ENCODE measurements at places on chromosomes 3 and 15. TPM values are rescaled to one million over a fixed set of nuclear protein-coding genes. Genes with fewer than 3 reads are reported as not detected.

GRCh38 chr15:60633426-60633968 is 154.6 kb upstream of the ICE2 start:
- no peak for DNase-seq

DNA sequence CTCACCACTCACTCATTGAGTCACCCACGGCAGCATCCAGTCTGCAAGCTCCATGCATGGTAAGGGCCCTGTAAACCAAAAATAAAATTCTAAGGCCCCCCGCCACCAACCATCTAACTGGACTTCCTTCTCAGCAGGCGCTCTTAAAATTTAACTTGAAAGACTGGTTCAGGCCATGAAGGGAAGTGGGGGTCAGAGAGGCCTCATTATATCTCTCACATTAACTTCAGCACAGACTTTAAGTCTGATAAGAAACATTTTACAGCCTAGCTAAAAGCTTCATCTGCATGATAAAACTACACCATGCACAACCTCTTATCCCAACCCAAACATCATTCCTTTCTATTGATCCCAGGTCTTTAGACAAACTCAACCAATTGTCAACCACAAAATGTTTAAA is 38.5 kb downstream of the FBLN2 start:
- no peak for DNase-seq

DNA sequence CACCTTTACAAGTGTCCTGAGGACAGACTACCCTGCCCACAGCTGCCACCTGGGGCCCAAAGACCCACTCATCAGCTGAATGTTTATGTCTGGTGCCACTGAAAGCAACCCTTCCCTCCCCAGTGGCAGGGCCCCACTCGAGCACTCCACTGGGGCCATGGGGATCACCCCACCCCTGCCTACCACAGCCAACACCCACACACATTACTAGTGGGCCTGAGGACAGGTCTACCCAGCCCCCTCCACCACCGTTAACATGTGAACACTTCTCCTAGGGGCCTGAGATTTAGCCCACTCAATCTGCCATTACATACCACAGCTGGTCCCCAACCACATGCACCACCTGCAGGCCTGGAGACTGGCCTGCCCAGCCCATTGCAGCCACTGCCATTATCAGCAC is 52.3 kb downstream of the ADAM10 start:
- DNase-seq: no peak

GRCh38 chr15:64809649-64810496 is 15.6 kb downstream of the PIF1 start:
- DNase-seq: peak; percentile 66

DNA sequence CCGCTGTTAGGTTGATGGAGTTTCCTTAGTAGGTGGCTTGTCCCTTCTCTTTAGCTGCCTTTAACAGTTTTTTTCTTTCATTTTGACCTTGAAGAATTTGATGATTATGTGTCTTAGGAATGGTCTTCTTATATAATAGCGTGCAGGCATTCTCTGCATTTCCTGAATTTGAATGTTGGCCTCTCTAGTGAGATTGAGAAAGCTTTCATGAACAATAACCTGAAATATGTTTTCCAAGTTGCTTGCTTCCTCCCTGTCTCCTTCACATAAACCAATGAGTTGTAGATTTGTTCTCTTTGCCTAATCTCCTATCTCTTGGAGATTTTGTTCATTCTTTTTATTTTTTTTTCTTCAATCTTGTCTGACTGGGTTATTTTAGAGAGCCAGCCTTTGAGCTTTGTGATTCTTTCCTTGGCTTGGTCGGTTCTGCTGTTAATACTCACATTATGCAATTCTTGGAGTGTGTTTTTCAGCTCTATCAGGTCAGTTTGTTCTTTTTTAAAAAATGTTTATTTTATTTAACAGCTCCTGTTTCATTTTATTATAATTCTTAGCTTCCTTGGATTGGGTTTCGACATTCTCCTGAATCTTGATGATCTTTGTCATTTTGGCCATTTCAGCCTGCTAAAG is 627.9 kb downstream of the SI start:
- DNase-seq: no peak

- no peak for DNase-seq
Observed at GRCh38 chr3:137174514-137174913, 216.7 kb downstream of the IL20RB start.

ACKR2 gene
- total RNA-seq: not detected

- DNase-seq: no peak
Observed at GRCh38 chr15:68815598-68815997, 5.1 kb downstream of the ANP32A start.

GRCh38 chr3:179630753-179631451 is 21.9 kb upstream of the USP13 start:
- DNase-seq: no peak

DNA sequence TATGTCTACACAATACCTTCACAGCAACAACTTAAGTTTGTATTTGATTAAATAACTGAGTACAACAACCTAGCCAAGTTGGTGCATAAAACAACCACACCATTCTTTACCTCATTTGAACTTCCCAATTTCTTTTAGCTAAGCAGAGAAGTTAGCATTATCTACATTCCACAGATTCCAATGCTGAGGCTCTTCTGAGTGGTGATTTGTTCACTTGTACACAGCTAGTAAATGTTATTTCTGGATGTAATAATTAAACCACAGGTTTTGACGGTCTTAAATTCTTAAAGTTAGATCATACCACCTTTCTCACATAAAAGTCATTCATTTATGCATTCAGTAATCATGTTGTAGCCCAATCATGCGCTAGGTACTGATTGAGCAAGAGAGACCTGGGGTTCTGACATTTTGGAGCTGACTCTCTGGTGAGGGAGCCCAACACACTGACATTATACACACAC is 102.5 kb downstream of the SST start:
- DNase-seq: peak; percentile 57

- no peak for DNase-seq
Observed at GRCh38 chr3:171972871-171973348, 66.5 kb upstream of the FNDC3B start.

PARP15 gene
- total RNA-seq: not detected

FETUB gene
- not detected for total RNA-seq

DNA sequence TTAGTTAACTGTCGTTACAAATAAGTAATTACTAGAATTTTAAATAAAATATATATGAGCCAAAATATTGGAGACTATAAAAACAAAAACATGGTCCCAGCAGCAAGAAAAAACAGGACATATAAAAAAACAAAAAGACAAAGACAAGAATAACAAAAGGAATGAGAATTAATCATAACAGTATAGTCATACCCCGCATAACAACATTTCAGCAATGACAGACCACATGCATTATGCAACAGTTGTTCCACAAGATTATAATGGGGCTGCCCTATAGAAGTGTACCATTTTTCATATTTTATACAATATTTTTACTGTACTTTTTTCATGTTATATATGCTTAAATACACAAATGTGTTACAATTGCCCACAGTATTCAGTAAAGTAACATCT is 5.6 kb downstream of the HLTF start:
- peak; percentile 28 for DNase-seq

GRCh38 chr3:170180079-170180907 is 1.2 kb downstream of the PHC3 start:
- DNase-seq: peak; percentile 42

SLC22A13 gene
- total RNA-seq: under 0.01 TPM

GRCh38 chr3:141834292-141834691 is 42.2 kb upstream of the ATP1B3 start:
- DNase-seq: no peak

DNA sequence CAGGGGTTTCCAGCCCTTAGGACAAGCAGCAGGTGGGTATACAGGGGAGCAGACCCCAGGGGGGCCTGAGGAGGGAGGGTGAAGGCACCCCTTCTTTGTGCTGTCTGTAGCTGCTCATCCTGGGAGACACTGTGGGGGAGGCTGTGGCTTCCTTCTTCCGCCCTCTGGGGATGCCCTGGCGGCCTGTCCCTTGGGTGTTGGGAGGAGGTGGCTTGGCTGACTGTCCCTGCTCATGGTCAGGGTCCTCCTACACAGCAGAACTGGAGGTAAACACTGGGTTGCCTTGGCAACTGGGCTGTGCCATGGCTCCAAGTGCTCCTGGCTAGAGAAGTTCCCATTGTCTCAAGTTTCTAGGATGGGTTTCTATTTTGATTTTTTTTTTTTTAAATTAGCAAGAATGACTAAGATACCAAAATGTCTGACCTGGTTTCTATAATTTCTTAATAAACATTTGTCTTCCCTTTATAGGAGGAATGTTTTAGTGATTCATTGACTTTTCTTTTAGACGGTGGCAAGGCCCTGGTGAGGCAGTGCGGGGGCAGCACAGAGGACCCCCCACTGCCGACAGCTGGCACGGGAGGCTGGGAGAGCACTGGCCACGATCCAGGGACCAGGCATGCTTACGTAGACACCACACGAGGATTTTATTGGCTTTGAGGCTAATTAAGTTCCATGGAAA is 12.4 kb downstream of the KLF13 start:
- DNase-seq: peak; percentile 79

CDHR4 gene
- not detected for total RNA-seq

DNA sequence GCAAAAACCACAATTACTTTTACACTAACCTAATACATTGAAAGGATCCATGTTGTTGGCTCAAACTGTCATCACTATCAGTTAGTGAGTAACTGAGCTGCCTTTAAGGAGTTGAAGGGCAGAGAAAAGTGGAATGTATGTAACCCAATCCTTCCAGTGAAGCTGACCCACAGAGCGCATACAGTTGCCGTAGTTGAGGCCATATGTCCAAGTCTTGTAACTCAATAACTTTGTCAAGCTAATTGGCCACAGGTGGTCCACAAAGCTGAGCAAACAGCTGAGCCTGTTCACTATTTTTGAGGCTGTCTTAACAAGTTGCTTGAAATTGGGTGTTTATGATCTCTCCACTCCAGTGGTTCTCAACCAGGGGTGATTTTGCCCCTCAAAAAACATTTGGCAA is 169.0 kb upstream of the SLC24A5 start:
- no peak for DNase-seq

GRCh38 chr15:88250826-88251225 is 5.7 kb downstream of the NTRK3 start:
- no peak for DNase-seq

GASK1A gene
- 0.18 TPM for total RNA-seq

PDZRN3 gene
- 17.0 TPM for total RNA-seq

DNA sequence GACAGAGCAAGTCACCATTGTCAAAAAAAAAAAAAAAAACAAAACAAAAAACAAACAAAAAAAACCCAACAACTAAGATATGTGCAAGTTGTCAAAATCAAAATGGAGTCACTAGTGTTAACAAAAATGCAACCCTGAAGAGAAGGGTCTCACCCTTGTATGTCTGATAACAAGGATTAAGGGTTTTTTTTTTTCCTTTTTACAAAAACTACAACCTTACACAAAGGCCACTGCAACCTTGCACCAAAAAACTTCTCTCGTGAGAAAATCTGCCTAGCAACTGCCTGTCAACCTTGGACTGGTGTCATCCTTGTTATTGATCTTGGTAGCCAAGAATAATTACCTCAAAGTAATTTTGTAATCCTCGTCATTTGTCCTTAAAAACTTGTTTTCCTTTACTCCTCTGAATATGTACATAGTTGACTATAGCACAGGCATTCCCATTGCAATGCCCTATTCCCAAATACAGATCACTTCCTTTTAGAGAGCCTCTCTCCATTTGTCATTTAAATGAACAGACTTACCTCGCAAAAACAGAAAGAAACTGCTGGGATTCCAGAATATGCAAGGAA is 24.0 kb downstream of the TFRC start:
- DNase-seq: no peak

DZIP1L gene
- total RNA-seq: 21.4 TPM

MAP1A gene
- total RNA-seq: 47.2 TPM
